ENCODE measurements at places on chromosomes 6 and 20. TPM values are rescaled to one million over a fixed set of nuclear protein-coding genes. Genes with fewer than 3 reads are reported as not detected.
A peak's percentile ranks its signal among the peaks of the same experiment; 100 is the strongest.

- H3K36me3 ChIP-seq, result no peaks in the 10 kb centered on the region
- H3K27me3 ChIP-seq, result peaks cover 35% of the 10 kb centered on the region
- H3K4me1 ChIP-seq, result peaks cover 15% of the 10 kb centered on the region
Observed at GRCh38 chr6:41683523-41684310, 45.4 kb downstream of the MDFI start.

DNA sequence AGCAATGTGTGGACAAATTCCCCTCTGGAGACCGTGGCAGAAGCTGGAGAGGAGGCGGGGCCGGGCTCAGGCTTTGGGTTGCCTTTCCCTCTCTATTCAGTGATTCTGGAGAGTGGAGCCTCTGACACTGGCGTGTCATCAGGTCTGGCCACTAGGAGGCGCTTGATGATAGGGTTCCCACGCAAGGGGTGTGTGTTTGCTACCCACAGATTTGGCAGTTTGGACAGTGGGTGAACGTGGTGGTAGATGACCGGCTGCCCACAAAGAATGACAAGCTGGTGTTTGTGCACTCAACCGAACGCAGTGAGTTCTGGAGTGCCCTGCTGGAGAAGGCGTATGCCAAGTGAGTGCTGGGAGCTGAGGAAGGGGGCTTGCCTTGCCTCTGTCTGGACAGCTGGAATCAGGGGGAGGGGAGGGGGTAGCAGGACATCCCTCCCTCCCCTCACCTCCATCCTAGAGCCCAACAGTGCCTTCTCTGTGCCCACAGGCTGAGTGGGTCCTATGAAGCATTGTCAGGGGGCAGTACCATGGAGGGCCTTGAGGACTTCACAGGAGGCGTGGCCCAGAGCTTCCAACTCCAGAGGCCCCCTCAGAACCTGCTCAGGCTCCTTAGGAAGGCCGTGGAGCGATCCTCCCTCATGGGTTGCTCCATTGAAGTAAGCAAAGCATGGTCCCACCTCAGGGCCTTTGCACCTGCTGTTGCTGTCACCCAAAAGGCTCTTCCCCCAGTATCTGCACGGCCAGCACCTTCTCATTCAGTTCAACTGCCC lies 14.3 kb downstream of the CAPN11 start:
- no peak overlapping the region for H3K4me3 ChIP-seq
- DNase-seq, result peak; percentile 93
- H3K36me3 ChIP-seq, result no peaks in the 10 kb centered on the region
- H3K27ac ChIP-seq, result no peak overlapping the region
- peaks cover 21% of the 10 kb centered on the region for H3K27me3 ChIP-seq
- H3K4me1 ChIP-seq, result peaks cover 25% of the 10 kb centered on the region

DNA sequence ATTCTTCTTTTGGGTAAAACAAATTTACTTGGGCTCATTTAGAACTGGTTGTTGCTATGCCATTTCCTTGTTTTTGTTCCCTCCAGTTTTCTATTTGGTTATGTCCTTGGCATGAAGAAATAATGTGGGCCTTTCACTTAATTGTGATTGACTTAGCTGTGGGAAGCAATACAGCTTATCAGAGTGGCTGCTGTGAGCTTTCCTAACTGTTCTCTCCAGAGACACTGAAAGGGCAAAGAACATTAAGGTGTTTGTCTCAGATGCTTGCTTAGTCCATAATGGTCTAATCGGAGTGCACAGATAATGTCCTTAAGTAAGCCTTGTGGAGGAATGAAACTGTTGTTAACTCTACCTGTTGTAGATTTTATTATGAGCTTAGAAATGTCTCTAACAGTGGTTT lies 56.6 kb downstream of the SH3BGRL2 start:
- H3K27ac ChIP-seq, result no peak overlapping the region
- peaks cover 5% of the 10 kb centered on the region for H3K4me1 ChIP-seq
- H3K4me3 ChIP-seq, result no peak overlapping the region
- peak; percentile 55 for DNase-seq
- no peaks in the 10 kb centered on the region for H3K36me3 ChIP-seq
- H3K27me3 ChIP-seq, result no peaks in the 10 kb centered on the region

- DNase-seq, result no peak
- no peak overlapping the region for H3K4me3 ChIP-seq
- H3K27me3 ChIP-seq, result 0 out of 3 replicates have a peak, but pooled peaks cover 5% of the 10 kb centered on the region
- no peak overlapping the region for H3K27ac ChIP-seq
Observed at GRCh38 chr6:14082771-14083170, 34.8 kb upstream of the CD83 start.

DNA sequence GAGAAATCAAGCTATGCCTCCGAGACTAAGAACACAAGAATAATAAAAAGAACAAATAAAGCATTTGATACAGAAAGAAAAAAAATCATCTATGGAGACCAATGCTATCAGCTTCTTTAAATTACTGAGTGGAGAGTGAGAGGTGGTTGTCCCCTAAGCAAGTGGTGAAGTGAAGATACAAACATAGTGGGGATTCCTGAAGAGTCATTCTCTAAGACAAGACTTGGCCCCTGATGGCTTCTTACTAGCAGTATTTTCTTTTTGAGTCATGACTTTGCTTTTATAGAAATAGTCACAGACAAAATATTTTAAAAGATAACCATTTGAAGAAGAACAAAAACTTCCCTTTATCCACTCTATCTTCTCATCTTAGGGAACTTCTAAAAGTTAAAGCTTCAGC lies 261.4 kb upstream of the PRDM1 start:
- no peak overlapping the region for H3K4me3 ChIP-seq
- no peaks in the 10 kb centered on the region for H3K27me3 ChIP-seq
- H3K36me3 ChIP-seq, result no peaks in the 10 kb centered on the region
- no peak overlapping the region for H3K27ac ChIP-seq
- no peaks in the 10 kb centered on the region for H3K4me1 ChIP-seq

DNA sequence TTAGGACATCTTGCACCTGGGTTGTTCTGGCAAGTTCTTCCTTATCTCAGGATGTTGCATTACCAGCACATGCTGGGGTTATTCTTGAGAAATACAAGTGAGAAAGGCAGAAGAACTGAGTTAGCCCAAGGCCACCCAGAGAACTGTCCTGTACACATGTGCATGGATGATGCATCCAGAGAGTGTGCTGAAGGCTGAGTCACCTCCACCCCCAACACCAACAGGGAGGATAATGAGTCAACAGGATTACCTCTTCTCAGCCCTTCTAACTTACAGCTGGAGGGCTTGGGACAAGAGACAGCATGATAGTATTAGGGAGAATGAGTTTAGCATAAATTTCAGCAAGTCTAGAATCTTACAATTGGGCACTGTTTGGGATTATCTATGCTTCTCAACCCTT lies 8.5 kb downstream of the SCGN start:
- H3K36me3 ChIP-seq, result no peaks in the 10 kb centered on the region
- no peaks in the 10 kb centered on the region for H3K4me1 ChIP-seq

The TRIM15 gene
- total RNA-seq, result 1.2 TPM
